GM12892 (cell line): ENCODE measurements at places on chromosomes 5 and 9.

GRCh38 chr9:76177931-76178330 lies 216.3 kb downstream of the RFK start:
- no peak for DNase-seq

- no peak for DNase-seq
Measured at GRCh38 chr9:115416299-115416698, 298.3 kb upstream of the TNC start.

GRCh38 chr5:32777733-32778132 lies 66.6 kb downstream of the NPR3 start:
- DNase-seq: no peak

GRCh38 chr5:53784596-53784995 lies 224.2 kb downstream of the NDUFS4 start:
- DNase-seq: no peak

DNA sequence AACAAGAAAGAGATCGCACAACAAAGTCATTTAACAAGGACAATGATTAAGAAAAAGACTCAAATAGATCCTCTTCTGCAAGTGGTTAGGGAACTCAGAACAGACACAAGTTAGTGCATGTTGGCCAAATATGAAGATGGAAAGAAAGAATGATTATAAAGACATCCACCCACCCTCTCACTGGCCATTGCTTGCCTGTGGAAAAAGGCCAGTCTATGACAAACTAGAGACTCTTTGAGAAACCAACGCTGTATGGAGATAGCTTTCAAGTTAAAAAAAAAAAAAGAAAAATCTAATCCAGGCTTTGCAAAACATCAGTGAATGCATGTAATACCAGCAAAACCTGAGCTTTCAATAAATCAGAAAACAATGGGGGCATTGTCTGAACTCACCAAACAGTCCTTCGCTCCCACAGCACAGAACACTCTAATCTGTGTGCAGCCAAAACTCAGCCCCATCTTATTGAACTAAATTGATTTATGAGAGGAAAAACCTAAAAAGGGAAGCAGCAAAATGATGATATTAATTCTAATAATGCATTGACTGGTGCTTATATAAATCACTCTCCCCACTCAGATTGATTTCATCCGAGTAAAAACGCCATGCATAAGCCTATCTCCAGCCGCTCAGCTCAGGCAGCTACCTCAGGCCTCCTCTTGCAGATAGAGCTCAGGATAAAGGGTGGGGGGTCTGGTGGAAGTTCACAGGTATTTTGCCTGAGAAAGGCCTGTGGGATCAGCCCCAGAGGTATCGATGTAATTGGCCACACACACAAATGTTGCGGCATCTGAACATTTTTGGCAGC lies 547.1 kb downstream of the CCDC171 start:
- no peak for DNase-seq

DNA sequence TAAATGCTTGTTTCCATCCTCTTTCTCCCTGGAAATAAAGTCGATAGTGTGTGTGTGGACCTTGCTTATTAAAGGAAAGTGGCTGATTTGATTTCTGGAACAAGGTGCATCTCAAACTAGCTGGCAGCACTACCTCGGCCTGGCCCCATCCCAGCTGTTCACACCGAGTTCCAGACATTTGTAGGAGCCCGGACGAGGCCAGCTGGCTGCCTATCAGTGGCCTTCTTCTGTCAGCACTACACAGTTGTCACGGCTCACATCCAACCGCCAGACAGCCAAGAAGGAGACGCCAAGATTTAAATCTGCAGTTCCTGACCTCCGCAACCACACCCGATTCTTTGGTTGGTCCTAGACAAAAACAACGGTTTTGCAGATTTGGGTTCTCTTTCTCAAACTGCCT lies 63.6 kb downstream of the PALM2AKAP2 start:
- no peak for DNase-seq

DNA sequence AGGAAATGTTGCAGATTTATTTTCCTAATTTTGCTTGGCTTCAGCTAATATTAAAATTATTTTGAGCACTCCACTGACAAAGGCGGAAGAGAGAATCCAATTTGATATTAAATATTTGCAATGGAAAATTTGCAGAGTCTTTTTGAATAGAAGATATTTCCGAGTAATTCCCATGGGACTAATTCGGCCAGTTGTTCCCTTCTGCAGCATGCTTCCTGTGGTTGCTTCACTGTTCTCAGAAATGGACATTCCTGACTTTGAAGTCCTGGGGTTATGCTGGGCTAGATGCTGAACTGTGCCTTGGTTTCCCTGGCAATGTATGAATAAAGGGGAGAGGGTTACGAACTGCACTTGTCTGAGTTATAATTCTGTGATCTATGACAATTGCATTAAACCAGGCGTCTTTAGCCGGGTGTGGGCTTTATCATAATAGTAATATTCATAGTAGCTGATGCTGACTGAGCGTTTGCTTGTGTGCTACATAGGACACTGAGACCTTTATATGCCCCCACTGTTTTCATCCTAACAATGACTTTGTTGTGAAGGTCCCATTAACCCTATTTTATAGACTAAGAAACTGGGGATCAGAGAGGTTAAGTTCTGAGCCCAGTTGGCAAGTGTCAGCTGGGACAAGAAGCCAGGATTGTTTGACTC lies 114.5 kb upstream of the SPRY4 start:
- no peak for DNase-seq

- DNase-seq: no peak
Measured at GRCh38 chr9:112858625-112859147, 32.0 kb downstream of the SLC46A2 start.

DNA sequence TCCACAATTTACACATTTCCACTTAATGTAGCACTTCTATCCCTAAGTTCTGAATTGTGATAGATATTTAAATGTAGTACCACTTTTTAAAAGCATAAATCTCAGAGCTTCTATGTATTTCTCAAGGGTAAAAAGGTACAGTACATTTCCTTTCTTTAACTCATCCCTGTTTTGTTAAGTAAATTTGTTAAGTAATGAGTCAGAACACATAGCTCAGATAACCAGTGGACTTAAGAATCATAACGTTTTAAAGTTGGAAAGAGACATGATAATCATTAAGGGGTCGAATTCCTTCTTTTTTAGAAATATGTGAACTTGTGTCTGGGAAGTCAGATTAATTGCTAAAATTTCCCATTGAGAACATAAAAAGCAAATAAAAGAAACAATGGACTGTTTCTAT lies 810.2 kb upstream of the NUDT12 start:
- no peak for DNase-seq

- no peak for DNase-seq
Measured at GRCh38 chr5:133412661-133413060, 199.7 kb downstream of the FSTL4 start.

DNA sequence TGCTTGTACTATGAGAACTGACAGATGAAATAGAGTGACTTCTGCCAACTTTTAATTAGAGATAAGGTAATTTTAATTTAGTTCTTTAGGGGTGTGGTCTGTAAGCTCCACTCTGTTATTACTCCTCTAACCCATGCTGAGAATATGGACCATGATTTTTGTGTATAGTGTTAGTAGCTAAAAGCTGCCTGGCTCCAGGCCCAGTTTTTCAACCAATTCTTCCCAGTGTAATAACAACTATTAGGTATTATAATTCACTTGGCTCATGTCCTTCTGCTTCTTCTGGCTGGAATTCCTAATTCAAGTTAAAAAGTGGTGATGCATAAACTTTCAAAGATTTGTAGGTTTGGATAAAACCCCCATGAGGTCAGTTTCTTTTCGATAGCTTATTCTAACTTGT lies 216.3 kb downstream of the ISL1 start:
- DNase-seq: no peak

GRCh38 chr5:165579911-165580310 lies 2074.5 kb downstream of the MAT2B start:
- no peak for DNase-seq

DNA sequence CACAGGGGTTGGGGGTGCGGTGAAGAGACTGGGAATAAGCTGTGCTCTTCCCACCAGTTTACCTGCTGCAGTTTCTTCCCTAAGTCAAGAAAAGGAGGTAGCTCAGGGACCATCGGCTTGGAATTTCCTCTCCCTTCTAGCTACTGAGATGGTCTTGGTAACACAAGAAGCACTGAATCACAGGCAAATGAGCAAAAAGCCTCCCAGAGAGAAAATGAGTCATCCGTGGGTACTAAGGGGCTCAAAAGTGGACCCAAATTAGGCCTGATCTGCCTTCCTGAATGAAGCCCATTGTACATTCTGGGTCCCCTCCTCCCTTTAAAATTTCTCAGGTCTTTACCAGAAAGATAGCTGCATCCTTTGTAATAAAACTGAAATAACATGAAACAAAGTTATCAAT lies 49.9 kb downstream of the PTPN3 start:
- DNase-seq: no peak

DNA sequence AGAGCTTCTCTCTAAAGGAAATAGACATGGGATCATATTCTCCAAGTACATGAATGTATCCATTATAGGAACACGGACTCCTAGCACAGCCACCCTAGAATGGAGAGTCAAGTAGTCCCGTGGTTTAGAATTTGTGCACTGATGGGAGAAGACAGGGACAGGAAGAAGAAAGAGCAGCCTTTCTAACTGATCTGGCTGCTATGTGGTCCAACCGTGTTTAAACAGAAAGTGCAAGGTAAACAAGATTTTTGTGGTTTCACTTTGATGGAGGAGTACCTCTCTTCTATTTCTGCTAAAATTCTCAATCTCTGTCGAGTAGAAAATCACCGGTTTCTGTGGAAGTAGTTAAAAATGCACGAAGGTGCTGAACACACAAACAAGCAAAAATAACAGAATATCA lies 171.3 kb downstream of the ST8SIA4 start:
- DNase-seq: no peak

GRCh38 chr5:113897748-113898147 lies 384.3 kb downstream of the YTHDC2 start:
- no peak for DNase-seq

- DNase-seq: no peak
Measured at GRCh38 chr9:108467653-108468324, 388.0 kb downstream of the ACTL7B start.

GRCh38 chr9:81717747-81718077 lies 28.4 kb upstream of the TLE1 start:
- no peak for DNase-seq

- DNase-seq: no peak
Measured at GRCh38 chr9:78261403-78262001, 25.6 kb downstream of the CEP78 start.

DNA sequence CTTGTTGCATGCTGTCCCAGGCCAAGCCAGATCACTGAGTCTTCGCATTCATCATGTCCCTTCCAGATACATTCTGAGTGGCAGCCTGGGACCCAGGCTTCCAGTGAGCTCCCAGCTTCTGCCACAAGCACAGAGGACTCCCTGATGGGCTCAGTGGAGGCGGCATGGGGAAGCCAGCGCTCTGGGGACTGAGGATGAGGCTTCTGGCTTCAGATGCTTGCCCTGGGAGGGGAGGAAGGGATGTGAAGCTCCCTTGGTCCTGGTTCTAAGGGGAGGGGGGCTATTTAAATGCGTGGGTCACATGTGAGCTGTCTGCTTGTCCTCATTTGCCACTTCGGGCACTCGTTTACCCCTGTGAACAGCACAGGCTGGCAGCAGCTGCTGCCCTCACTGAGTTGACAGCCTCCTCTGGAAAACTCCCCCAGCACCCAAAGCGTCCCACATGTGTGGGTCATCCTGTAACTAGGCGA lies 174.0 kb downstream of the NR3C1 start:
- DNase-seq: no peak

GRCh38 chr5:9692576-9692975 lies 62.4 kb upstream of the TAS2R1 start:
- no peak for DNase-seq

- no peak for DNase-seq
Measured at GRCh38 chr9:120348951-120349429, 231.0 kb downstream of the CDK5RAP2 start.

GRCh38 chr9:93020151-93020550 lies 38.4 kb upstream of the SUSD3 start:
- DNase-seq: no peak

GRCh38 chr9:112624711-112625707 lies 92.9 kb downstream of the INIP start:
- no peak for DNase-seq

GRCh38 chr5:177045631-177046030 lies 23.1 kb downstream of the ZNF346 start:
- no peak for DNase-seq

DNA sequence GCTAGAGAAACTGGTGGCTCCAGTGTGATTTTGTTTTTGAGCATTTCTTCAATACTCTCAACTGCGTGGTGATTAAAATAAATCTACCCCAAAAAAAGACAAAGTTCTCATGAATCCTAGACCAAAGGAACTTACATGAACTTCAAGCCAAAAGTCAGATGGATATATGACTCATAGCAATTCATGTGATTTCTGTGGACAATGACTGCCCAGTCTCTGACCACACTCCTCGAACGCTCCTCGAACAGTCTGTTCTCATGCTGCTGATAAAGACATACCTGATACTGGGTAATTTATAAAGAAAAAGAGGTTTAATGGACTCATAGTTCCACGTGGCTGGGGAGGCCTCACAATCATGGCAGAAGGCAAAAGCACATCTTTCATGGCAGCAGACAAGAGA lies 46.4 kb upstream of the CEP78 start:
- DNase-seq: no peak

GRCh38 chr5:38039091-38039490 lies 199.2 kb upstream of the GDNF start:
- no peak for DNase-seq

DNA sequence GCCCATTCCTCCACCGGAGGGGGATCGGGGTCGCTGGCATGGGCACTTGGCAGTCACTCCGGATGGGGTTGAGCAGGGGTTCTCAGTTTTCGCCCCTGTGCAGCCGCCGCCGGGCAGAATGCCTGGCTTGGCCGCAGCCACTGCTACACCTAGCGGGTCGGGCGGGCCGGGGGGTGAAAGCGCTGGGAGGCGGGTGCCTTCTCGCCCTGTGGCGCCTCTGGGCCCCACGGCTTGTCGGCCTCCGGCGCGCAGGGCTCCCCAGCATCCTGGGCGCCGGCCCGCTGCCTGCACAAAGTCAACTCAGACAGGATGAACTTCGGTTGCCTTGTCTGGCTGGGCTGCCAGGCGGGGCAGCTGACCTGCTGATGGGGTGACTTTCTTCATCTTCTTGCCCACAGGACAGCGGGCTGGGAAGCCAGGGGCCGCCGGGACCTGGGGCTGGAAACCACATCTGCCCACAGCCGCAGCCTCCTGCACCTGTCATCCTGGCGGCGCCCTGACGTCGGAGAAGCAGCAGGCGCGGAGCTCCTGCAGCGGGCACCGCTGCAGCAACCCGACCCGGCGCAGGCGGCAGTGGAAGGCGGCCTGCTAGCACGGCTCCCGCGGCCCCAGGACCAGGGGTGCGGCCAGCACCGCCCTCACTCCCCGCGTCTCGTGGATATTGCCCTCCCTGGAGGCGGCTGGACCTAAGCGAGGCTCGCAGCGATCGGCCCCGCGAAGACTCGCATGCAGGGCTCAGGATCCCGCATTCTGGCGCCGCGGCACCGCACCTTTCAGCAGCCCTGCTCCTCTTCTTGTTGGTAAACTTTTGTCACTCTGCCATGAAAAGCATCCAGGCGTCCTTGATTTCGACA lies 1.3 kb upstream of the ANKRD18A start:
- DNase-seq: no peak

GRCh38 chr9:126299706-126300276 lies 26.8 kb upstream of the MVB12B start:
- no peak for DNase-seq
